ENCODE measurements at places on chromosomes 2 and 18.

GRCh38 chr2:43576981-43577892, 18.6 kb downstream of the THADA start:
- DNase-seq: peak; percentile 81

DNA sequence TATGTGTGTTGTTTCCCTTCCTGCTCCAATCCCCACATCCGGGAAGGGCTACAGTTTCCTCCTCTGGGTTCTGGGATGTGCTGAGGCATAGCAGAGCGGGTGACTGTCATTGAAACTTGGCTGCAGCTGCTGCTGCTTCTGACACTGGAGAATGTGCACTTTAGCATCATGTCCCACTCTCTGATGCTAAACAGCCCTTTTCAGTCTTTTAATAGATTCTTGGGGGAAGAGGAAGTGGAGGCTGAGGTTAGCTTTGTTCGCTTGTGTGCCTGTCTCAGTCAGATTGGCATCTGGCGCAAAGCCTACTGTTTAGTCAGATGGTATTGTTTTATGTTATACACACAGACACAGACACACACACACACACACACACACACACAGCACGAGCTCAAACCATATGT, 136.5 kb upstream of the RND3 start:
- no peak for DNase-seq

DNA sequence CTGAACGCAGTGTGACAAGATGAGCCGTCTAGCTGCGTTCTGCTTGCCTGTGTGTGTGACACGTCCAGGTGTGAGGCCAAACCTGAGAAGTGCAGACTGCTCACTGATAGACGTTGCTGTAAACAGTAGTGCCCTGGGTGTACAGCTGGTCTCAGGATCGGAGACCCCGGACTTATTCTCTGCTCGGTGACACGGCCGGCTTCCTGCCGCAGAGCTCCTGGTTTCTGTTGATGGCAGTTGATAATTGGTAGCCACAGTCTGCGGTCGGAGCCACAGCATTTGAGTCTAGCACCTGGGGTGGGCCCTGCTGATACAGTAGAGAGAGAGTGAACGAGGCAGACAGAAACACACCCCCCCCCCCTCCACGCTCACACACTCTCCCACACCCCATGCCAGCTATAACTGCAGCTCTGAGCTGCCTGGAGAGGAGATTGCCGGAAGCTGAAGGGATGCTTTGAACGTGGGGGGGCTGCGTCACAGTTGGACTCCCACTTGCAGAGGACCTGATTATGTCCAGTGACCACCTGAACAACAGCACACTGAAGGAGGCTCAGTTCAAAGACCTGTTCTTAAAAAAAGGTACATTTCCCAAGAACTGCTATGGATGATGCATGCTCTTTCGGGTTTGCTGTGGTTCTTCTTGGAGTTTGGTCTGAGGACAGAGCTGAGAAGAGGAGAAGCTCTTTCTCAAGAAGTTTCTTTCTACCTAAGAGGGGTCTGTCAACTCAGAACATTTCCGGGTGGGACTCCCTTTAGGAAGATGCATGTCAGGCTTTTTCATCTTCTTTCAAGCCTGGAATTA, 114.0 kb downstream of the FAM210A start:
- DNase-seq: no peak

- no peak for DNase-seq
These were observed 733.6 kb downstream of the GALR1 start for GRCh38 chr18:77983270-77983669.

- DNase-seq: peak; percentile 26
These were observed 464.5 kb downstream of the THSD7B start for GRCh38 chr2:137229834-137230233.

- DNase-seq: no peak
These were observed 728.5 kb upstream of the SLC8A1 start for GRCh38 chr2:41180387-41180786.

- peak; percentile 27 for DNase-seq
These were observed 78.6 kb upstream of the MAP3K20 start for GRCh38 chr2:172997031-172997430.

GRCh38 chr18:32093523-32093922, 1.8 kb downstream of the RNF138 start:
- peak; percentile 30 for DNase-seq

- DNase-seq: no peak
These were observed 123.5 kb upstream of the EML6 start for GRCh38 chr2:54599914-54600313.
